ENCODE measurements at places on chromosomes 13 and 19.

DNA sequence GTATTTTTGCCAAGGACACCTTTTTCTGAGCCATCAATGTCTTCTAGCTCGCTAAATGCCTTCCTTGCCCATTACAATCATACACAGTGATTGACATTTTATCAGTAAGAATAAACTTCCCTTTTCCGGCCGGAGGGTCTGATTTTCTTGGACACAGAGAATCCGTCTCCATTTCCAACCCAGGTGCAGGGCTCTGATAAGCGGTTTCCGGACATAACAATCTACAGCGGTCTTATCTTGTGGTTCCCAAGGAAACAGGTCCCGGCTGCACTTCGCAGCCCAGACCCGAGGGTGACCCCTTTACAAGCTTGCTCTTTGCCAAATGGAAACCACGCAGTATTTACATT is 5.1 kb upstream of the ZNF77 start:
- no peak for DNase-seq

- no peak for DNase-seq
These were observed 559.6 kb upstream of the SPRY2 start for GRCh38 chr13:80900561-80900960.

GRCh38 chr19:54204767-54205468 is 4.3 kb downstream of the RPS9 start:
- DNase-seq = no peak

DNA sequence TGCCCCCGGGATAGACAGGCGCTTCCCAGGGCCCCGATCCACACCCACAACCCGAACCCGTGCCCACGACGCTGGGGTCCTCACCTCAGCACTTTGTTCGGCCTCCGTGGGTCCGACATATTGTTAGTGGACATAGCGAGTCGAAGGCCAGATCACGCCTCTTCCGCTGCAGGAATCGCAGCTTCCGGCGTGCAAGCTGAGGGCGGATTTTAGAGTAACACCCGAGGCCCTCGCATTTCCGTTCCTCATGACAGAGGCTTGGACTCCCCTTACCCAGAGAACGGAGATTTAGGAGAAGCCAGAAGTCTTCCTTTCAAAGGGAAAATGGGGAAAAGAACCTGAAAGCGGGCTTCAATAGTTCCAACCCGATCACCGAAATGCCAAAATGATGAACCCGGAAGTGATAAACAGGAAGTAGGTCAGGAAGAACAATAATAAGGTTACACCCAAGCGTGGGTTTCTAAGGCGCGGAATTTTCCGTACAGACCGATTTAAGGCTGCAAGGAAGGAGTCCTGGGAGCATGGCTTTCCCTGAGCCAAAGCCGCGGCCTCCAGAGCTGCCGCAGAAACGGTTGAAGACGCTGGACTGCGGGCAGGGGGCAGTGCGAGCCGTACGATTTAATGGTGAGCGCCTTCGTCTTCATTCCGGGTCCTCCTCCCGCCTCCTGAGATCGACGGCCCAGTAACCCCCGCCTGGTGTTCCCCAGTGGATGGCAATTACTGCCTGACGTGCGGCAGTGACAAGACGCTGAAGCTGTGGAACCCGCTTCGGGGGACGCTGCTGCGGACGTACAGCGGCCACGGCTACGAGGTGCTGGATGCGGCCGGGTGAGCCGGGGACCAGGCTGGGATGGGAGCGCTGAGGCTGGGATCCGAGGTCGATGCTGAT is 2.9 kb downstream of the WDR83 start:
- DNase-seq = peak; percentile 54

DNA sequence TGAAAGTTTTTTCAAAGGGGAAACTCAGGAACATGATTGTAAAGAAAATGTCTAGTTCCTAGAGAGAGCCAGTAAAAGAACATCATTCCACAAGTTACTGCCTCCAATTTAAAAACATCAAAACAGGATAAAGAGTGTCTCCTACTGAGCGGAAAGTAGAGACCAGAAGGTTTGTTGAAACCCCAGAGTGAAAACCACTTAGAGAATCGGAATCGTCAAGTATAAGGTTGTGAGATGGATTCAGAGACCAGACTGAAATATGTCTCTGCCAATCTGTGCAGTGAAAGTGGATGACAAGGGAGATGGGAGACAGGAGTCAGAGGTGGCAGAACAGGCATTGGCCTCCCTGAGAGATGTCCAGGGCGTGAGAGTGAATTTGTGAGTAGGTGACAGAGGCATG is 133.4 kb downstream of the GPC6 start:
- no peak for DNase-seq

DNA sequence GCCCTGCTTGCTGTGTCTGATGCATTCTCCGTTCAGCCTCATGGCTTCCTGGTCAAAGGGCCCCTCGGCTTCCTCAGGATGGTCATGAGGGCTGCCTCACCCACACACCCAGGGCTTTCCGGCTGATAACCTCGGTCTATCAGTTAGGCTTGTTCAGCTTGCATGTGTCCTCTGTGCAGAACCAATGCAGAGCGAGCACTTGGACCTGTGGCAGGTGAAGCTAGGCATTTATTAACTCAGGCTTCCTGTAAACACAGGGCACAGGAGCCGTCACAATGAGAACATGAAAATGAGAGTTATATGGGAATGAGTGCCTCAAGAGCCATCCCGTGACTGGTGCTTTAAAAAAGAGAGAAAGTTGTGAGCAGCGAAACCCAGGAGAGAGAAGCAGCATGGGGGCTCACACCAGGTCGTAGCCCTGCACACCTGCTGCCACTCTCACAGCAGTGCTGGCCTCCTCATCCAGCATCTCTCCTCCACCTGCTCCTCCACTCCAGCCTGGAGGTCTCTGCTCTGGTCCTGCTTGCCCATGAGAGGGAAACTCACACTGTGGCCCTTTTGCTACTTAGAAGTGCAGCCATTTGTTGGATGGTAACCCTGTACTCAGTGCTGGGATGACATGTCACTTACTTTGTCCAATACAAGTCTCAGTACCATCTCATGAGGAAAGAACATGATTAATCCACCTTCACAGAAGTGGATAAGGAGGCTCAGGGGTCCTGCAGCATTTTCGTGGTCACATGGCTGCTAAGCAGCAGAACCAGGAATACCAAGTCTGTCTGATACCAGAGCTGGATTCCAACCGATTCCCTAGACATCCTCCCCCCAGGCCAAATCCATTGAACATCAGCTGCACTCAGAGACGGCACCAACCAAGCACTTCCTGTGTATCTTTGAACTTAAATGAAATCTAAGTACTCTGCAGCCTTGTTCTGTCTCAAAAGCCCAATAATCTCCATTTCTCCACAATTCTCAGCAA is 50.5 kb upstream of the IRS2 start:
- DNase-seq = no peak

GRCh38 chr19:14940266-14940665 is 1.0 kb upstream of the OR7C2 start:
- no peak for DNase-seq

DNA sequence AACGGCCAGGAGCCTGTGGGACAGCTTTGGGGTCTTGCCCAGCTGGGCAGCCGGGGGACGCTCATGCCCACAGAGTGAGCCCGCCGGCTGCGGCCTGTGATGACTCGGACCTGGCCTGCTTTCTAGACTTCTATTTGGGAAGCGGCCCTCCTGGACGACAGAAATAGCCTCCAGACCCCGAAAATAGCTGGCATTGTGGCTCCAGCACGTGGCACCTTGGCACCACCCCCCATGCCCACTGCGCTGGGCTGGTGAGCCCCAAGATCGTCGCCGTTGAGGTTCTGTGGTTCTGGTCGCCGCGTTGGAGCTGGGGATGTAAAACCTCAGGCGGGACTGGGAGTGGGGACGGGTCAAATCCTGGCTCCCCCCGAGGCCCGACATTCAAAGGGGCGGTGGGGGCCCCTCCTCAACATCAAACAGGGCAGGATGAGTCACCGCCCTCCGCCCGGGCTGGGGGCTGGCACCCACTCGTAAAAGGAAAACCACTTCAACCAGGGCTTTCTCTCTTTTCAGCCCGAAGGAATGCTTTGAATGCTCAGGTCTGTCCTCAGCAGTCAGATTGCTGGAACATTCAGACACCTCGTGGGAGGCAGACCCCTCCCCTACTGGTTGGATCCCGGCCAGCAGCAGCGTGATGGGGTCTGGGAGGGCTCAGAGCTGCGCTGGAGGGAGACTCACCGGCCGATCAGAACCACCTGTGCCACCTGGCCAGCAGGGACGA is 42.1 kb downstream of the GADD45B start:
- peak; percentile 16 for DNase-seq

- DNase-seq = no peak
These were observed 514 bp upstream of the MCEMP1 start for GRCh38 chr19:7676376-7676775.

DNA sequence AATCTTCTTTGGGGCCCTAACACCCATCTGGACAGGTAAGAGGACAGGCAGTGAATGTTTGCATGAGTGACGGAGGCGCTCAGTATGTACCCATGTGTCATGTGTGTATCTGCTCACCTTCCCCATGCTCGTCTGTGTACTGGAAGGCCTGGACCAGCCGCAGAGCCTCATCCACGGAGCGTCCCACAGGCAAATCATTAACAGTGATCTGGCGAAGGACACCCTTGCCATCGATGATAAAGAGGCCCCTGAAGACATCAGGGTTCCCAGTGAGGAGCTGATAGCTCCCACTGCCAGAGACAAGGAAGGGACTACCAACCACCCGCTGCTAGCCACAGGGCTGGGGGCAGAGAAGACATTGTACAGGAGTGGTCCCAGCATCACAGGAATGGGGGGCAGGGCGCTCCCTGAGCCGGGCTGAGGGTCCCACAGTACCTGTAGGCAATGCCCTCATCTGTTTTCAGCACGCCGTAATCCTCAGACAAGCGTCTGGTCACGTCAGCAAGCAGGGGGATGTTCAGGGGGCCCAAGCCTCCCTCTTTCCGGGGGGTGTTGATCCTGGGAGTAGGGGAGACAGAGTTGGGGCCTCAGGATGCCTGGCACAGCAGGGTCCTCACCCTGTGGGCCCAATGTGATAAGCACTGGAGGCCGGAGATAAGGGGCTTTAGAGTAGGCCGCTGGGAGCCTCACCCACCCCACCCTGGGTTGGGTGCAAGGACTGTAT is 1.7 kb downstream of the PRDX2 start:
- no peak for DNase-seq

DNA sequence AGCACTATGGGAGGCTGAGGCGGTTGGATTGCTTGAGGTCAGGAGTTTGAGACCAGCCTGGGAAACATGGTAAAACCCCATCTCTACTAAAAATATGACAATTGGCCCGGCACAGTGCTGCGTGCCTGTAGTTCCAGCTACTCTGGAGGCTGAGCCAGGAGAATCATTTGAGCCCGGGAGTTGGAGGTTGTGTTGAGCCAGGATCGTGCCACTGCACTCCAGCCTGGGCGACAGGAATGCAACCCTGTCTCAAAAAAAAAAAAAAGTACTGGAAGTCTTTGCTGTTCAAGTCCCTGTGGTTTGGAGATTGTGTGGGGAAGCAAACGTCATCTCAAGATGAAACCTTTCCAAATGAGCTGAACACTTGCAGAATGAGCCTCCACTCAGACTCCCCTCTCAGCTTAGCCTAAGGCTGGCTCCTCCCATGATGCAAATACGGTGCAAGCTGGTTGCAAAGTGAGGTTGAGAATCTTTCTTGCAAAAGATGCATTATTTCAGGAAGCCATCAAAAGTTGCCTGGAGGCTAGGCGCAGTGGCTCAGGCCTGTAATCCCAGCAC is 46.2 kb downstream of the MYO9B start:
- DNase-seq = no peak

DNA sequence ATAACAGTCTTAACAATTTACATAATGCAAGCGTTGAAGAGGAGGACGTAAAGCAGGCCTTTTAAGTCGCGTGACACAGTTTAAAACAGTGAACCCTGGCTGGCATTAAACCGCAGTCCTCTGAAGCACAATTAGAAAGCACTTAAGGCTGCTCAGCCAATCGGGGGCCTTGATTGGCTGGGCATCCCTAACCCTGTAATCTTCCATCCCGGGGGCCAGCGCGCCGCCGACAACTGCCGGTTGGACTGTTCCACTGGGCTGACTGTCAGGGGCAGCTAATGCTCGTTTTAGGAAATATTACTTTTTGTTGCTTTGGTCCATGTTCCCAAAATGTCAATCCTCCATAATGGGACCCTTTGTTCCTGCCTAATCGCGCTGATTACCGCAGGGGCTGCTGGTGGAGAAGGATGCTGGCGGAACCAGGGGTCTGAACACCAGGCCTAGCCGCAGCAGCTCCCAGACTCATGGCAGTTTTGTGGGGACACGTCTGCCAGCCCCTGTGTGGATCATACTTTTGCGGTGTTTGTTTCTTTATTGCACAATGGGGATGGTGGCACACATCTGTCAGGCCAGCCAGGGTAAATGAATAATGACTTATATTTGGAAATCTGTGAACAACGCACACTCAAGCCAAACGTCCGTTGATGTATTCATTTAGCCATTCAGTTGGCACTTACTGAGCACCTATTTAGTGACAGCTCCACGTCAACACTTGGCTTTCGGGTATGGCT is 127.1 kb upstream of the SPACA7 start:
- DNase-seq = no peak

GRCh38 chr13:80931766-80932165 is 590.8 kb upstream of the SPRY2 start:
- DNase-seq = no peak

DNA sequence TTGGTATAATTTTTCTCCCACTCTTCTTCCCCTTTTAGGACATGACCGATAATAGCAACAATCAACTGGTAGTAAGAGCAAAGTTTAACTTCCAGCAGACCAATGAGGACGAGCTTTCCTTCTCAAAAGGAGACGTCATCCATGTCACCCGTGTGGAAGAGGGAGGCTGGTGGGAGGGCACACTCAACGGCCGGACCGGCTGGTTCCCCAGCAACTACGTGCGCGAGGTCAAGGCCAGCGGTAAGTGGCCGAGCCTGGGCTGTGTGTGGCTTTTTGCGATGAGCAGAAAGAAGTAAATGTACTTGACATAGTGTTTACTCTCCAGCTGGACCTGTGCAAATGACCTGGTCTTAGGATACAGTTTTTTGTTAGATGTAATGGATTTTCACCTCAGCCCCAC is 102.5 kb downstream of the ARHGEF7 start:
- DNase-seq = no peak

DNA sequence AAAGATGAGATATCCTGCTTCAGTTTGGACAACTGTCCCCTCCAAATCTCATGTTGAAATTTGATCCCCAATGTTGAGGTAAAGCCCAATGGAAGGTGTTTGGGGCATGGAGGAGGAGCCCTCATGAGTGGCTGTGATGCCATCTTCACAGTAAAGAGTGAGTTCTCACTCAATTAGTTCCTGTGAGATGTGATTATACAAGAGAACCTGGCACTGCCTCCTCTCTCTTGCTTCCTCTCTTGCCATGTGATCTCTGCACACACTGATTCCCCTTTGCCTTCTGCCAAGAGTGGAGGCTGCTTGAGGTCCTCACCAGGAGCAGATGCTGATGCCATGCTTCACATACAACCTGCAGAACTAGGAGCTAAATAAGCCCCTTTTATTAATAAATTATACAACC is 86.9 kb downstream of the HSPH1 start:
- DNase-seq = no peak

DNA sequence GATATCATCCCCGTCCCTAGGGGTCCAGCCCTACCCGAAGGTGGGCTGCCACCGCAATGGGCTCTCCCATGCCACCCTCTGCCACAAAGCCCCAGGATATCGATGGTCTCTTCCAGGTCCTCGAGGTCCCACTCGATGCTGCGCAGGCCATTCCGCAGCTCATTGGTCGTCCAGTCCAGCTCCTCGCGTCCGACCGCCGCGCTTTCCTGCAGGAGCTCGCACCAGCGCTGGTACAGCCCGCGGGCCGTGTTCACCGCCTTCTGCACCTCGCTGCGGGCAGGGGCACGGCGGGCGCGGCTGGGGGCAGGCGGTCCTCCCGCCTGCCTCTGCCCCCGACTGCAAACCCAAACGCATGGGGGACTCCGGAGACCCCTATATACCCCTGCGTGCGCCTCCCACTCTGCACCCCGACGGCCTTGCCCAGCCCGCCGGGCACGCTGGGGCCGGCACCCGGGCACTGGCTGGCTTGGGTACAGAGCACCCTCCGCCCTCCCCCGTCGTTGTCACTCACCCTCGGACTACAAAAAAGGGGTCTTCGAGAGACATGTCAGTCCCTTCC is 468 bp downstream of the STX10 start:
- no peak for DNase-seq

Data from naive thymus-derived CD8-positive, alpha-beta T cell (primary cell).